ENCODE measurements at places on chromosomes 2 and 18. TPM values are rescaled to one million over a fixed set of nuclear protein-coding genes. Genes with fewer than 3 reads are reported as not detected.

DNA sequence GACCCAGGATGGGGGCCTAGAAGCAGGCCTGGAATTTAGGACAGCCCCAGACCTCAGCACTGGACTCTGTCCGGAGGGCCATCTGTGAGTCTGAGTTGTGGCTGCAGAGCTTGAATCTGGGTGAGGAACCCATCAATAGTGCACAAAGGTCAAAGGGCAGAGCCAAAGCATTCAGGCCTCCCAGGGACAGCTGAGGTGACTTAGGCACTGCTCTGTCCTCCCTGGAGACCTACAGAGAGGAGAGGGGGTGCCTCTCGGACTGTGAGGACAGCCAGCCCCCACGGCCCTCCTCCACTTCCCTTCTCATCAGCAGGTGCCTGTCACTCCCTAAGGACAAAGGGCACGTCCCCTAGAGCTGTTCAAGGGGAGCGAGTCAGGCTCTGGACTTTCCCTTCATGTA, 25.1 kb upstream of the PRLH start:
- DNase-seq, result no peak

GRCh38 chr2:45259547-45260160, 250.4 kb upstream of the SIX2 start:
- DNase-seq, result no peak

Gene STPG4
- polyA plus RNA-seq, result 0.05 TPM

Gene OBSL1
- polyA plus RNA-seq, result 34.2 TPM

Gene MAB21L4
- 4.9 TPM for polyA plus RNA-seq

Gene GCG
- 3.7 TPM for polyA plus RNA-seq
